HepG2 (cell line): ENCODE measurements at places on chromosomes 3 and 15.

- DNase-seq: no peak
These were observed 44.0 kb downstream of the CHSY1 start for GRCh38 chr15:101207867-101208288.

- DNase-seq: no peak
These were observed 1026.2 kb upstream of the NR2F2 start for GRCh38 chr15:95304151-95304946.

- no peak for DNase-seq
These were observed 1102.7 kb downstream of the ROBO1 start for GRCh38 chr3:78665101-78665500.

GRCh38 chr15:69972436-69972835, 125.3 kb downstream of the TLE3 start:
- no peak for DNase-seq

GRCh38 chr3:177126015-177126773, 71.1 kb downstream of the TBL1XR1 start:
- DNase-seq: no peak

GRCh38 chr3:133158686-133159085, 120.5 kb downstream of the TMEM108 start:
- DNase-seq: no peak

DNA sequence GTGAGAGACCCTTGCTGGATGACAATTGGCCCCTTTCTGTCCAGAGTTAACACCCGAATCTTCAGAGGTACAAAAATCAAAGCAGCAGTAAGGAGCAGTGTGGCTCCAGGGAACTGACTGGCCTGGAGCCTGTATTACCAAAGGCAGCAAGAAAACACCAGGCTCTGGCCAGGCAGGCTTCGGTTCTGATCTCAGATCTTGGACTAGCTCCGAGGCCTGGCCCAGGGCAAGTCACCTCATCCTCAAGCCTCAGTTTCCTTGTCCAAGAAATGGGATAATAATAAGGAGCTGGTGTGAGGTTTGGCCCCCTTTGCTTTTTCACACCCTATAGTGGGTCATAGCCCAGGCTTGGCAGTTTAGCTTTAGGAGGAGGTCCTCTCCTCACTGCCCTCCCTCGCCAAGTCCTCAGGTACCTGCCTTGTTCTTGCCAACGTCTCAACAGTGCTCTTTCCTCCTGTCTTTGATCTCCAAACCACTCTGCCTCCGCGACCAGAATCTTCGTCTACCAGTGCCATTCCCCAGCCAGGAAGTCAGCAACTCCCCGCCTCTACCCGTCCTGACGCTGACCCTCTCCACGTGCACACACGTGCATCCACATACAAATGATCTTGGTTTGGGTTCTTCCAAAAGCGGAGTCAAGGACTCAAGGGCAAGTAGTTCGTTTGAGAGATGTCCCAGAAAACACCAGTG, 82.6 kb upstream of the TLE3 start:
- no peak for DNase-seq

GRCh38 chr3:43613976-43614375, 7.8 kb downstream of the ANO10 start:
- DNase-seq: no peak

DNA sequence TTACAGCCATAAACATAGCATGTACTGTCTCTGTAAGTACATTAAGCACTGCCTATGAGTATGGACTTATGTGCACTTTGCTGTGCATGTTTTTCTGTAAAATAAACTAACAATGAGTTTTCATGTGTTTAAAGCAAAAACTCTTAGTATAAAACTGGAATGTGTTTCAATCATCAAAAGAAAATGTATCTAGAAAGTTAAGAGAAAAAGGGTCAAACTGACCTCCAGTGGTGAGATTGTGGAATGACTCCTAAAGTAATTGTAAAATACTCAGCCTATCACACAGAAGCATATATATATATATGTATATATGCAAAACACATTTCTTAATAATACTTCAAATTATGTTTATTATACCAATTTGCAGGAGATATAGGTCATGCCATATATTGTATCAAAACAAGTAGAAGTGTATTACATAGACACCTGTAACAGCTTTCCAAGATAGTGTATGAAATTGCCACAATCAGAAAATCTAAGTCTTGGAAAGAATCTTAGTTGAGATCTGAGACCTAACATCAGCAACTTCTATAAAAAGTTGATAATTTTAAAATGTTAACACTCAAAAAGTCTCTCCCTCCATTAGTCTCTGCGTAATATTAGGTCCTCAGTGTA, 199.6 kb downstream of the FMN1 start:
- peak; percentile 7 for DNase-seq

DNA sequence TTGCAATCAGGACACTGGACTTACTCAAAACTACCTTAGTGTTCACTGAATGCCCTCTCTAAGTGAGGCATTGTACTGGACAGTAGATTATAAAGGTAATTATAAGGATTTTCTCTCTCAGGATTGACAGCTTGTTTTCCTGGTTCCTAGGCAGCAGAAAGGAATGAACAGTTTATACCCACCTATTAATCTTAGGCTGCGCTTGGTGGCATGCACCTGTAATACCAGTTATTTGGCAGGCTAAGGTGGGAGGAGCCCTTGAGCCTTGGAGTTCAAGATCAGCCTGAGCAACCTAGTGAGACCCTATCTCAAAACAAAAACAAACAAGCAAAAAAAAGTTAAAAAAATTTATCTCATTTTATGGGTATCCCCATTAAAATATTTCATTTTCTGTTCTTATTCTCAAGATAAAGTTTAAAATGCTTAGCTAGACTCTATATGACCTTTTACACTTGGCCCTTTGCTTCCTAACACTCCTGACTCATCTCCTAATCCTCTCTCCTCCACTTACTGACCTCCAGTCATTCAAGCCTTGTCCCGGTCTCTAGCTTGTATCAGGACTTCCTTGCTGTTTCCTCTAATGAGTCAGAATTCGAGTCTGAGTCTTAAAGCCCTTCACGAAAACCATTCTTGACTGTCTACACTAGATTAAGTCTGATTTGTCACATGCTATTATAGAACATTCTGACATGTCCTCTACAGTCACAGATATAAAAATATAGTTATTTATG, 348.6 kb downstream of the NLGN1 start:
- DNase-seq: no peak

GRCh38 chr3:29576181-29576580, 295.3 kb downstream of the RBMS3 start:
- no peak for DNase-seq

DNA sequence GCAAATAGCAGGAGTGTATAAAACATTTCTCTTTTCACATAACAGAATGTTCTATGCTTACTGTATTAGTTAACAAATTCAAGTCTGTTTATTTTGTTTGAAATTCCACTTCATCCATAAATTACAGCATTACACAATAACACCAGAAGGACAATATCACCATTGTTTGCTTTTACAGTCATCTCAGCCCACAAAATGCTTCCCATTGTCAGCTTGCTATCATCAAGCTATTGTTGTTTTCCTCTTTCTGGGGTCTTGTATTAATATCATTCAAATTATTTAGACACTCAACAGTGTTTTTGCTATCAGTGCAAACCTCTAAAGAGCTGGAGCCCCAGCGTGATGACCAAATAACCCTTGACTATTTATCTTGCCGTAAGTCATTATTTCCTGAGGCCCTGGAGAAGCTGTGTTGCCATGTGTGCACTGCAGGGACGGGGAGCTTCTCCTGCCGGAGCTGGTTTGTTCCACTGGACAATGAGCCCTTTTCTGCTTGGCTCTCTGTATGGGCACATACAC, 1.1 kb downstream of the SAMMSON start:
- DNase-seq: no peak

GRCh38 chr3:119636249-119636648, 24.1 kb downstream of the POPDC2 start:
- DNase-seq: no peak

- no peak for DNase-seq
These were observed 29.6 kb downstream of the KIF7 start for GRCh38 chr15:89625716-89626115.

DNA sequence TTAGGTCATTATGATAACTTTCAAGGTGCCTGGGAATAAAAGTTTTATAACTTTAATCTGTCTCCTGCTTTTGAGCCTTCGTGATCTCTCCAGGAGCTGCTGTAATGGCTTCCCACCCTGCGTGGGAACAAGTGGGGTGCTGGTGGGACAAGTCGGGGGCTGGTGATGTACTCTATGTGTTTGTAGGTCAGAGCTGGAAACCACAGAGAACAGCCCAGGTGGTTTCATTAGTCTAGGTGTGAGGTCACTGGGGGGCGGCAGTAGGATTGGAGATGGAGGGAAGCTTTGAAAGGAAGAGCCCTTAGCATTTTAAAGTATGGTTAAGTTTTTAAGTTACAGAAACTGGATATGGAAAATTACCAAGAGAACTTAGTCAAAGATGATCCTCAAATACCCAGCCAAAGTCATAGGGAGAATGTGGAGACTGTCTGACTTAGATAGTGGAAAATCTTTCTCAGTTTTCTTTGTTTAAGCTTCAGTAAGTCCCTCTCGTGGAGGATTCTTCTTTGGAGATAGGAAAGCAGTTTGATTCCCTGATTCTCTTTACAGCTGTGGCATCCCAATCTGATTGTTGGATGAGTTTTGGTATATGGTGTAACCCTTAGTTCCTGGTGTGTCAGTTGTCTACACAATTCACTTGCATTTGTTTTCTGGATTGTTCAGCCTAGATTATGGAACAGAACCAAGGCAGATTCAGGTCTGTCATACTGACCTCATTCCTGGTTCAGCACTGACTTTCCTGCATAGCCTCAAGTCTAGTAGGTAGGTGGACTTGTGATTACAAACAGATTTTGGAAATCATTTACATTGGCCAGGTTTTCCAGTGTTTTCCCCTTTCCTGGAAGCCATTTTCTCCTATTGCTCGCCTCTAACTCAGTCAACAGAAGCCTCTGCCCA, 115.6 kb downstream of the FNDC3B start:
- DNase-seq: no peak

- no peak for DNase-seq
These were observed 89.9 kb downstream of the CCNL1 start for GRCh38 chr3:157069846-157070677.
